ENCODE measurements at places on chromosomes 11 and 22.

DNA sequence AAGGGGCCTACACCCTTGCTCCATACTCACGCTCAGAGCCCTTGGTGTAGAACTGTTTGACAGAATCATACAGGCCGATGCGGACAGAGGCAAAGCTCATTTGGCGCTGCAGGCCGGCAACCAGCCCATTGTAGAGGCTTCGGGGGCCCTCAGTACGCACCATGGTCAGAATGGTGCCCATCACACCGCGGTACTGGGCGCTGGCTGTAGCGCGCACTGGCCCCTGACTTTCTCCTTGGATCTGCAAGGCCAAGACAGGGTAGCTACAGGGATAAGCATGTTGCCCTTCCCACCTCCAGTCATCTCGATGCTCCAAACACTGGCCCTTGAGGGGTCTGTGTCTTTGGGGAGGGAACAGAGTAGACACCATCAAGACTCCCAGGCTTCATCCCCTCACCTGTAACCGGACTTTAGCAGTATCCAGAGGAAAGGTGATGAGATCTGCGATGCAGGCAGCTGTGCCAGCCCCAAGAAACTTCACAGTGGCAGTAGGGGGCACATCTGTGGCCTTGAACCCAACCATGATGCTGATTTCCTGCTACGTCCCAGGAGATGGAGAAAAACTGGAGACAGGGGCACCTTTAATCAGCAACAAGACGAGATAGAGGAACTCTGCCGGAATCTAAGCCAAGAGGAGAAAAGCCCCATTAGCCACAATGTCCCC, 4.7 kb downstream of the UCP2 start:
- no peak for DNase-seq

DNA sequence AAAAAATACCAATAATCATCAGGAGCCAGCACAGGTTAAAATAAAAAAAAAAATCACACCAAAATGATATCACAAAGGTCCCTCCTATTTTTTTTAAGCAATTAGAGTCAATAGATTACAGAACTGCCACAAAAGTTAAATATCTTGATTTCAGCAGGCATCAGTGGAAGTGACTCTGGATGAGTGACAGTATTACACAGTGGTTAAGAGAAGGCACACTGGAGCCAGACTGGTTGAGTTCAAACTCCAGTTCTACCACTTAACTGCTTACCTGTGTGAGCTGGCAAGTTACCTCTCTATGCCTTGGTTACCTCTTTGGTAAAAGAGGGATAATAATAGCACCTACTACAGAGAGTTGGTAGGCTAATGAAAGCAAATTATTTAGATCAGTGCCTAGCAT, 148.5 kb downstream of the ATG16L2 start:
- no peak for DNase-seq

GRCh38 chr11:125347261-125347585, 148.8 kb downstream of the FEZ1 start:
- no peak for DNase-seq

DNA sequence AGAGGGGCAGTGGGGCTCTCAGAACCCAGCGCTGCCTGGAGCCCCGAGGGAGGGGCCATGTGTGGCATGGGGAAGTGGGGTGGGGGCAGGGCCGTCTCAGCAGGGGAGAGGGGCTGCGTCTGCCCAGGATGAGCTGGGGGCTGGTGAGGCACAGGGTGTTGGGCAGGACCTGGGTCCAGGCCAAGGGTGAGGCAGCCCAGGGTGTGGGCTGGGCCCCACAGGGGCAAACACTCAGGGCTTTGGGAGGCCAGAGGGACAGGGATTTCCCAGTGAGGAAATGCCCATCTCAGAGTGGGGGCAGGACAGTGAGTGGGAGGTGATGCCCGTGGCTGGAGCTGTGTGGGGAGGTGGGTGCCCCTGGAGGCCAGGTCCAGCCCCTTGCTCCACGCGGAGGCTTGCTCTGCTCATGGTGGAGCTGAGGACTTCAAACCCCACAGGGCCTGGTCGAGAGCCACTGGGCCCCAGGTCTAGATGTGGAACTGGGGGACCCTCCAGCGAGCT, 5.4 kb downstream of the PLXNB2 start:
- no peak for DNase-seq

DNA sequence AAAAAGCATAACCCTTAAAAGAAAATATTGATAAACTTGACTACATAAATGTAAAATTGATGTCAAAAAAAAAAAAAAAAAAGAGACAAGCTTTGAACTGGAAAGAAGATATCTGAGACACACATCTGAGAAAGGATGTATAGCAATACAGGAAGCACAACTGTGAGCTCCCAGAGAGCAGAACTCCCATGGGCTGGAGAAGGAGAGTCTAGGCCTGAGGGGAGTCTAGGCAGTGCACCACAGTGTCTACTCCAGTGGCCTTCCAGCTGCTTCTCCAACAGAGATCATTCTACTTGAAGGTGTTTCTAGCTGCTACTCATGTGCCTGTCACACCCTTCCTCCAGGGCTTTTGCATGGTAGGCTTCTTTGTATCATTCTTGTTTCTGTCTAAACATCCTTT, 54.2 kb upstream of the SYT9 start:
- no peak for DNase-seq

GRCh38 chr11:104965735-104966134, 2.6 kb downstream of the CASP4 start:
- no peak for DNase-seq

- DNase-seq, result no peak
These were observed 674.7 kb downstream of the TBC1D22A start for GRCh38 chr22:47437110-47437509.

- DNase-seq, result no peak
These were observed 42.8 kb downstream of the EXT2 start for GRCh38 chr11:44138286-44138685.

DNA sequence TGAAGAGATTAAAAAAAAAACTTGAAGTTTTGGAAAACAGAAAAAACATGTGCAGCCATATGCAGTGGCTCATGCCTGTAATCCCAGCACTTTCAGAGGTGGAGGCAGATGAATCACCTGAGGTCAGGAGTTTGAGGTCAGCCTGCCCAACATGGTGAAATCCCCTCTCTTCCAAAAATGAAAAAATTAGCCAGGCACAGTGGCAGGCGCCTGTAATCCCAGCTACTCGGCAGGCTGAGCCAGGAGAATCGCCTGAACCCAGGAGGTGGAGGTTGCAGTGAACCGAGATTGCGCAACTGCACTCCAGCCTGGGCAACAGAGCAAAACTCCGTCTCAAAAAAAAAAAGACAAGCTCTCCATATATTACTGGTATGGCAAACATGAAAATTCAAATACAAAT, 7.6 kb downstream of the DLG2 start:
- DNase-seq, result no peak

- no peak for DNase-seq
These were observed 53.7 kb downstream of the FBXO7 start for GRCh38 chr22:32528316-32528715.

Measured in activated T-cell treated with anti-CD3 and anti-CD28 coated beads for 48 hours (primary cell).